ENCODE measurements at places on chromosomes 11 and 22. TPM values are rescaled to one million over a fixed set of nuclear protein-coding genes. Genes with fewer than 3 reads are reported as not detected.

DNA sequence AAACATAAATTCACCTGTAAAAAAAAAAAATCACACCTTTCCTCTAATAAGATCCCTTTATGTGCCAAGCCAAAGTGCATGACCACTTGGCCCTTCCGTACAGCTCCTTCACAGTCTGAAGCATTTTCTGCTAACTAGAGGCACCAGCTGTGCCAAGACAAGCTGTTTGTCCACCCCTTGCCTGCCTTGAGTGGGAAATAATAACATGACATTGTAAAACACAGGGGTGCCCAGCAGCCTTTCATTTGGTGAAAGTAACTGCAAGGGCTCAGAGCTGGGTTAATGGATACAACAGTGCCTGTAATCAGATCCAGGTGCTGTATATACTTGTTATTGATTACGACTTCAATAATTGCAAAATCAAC lies 59.2 kb downstream of the DDIAS start:
- no peak for DNase-seq

DNA sequence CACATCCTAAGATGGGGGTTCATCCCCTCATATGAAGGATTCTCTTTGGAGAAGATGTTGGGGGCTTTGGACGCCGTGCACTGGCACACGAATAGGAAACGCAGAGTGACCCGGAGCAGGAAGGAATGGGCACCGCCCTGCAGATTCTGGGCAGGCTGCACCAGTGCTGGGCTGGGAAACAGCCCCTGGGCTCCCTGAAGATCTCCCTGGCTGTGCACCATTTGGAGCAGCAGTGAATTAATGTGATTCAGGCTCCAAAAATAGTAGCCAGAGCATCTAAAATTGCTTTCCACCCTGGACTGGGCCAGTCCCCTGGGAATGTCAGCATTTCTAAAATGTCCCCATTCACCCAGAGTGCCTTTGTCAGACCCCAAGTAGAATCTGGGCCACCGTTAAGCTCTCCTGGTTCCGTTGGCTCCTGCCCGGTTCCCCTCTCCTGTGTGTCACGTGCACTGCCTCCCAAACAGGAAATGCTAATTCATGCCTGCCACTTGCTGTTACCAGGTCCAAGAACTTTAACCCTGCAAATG lies 18.6 kb downstream of the IRAG1 start:
- no peak for DNase-seq

- DNase-seq: no peak
These were observed 60.0 kb downstream of the SLC22A12 start for GRCh38 chr11:64650923-64651523.

DNA sequence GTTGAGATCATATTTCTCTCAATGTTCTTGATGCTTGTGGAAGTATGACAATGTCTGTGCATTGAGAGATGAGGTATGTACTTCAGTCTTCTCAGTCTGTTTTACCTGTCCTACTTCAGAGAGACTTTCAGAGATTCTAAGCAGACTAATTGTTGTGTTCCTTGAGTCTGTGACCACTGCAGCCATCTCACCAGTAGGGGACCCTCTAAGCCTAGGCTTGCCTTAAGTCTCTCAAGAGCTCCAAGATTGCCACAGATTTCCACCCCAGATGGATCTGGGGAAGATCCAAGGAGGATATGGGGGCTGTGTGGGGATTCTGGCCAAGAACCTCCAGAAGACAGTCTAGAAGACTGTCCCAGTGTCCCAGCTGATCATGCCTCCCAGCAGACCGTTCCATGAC lies 179.9 kb upstream of the PLET1 start:
- no peak for DNase-seq

CYP2D6 gene
- polyA plus RNA-seq: 1.2 TPM

DNA sequence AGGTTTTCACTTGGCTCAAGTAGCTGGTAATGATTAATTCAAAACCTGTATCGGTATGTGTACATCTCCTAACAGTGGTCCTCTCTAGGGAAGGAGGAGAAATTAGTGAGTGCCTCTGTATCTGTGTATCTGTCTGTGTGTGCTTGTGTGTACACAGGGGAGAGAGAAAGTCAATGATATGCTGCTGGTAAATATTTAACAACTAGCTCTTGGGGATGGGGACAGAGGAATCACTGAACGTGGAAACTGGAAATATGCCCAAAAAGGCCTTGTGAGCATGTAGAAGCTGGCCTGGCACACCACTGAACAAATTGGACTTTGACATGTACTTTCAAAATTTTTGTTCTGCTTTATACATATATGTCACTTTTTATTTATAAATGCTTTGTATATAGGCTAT lies 214.0 kb upstream of the SYN3 start:
- no peak for DNase-seq

DNA sequence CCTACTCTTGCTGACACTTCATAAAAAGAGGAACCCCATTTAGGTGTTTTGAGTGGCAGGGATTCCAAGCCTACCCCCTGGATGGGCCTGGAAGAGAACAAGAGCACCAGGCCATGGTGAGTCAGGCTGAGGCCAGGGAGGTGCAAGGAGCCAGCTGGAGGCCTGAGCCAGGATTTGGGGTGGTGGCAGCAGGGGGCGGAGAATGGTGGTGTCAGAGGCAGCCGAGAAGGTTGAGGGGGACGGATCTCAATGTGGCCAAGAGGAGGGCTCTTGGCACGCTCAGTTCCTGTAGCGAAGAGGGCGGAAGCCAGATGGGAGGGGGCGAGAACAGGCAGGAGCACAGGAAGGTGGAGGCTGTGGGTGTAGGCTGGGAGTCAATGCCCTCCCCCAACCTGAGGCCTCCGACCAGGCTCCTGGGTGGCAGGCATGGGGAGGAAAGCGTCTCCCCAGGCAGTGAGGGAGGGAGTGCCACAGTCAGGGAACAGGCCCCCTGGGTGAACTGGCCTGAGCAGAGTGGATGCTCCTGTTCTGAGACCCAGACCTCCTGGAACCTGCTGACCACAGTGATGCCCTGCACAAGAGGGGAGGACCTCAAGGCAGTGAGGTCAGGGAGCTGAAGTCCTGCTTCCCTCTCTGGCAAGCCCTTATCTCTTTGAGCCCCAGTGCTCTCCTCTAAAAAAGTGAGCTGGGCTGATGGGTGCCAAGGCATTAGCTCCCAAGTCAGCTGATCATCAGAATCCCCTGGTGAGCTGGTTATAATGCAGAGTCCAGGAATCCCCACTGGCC lies 13.9 kb downstream of the RTN4RL2 start:
- no peak for DNase-seq

DNA sequence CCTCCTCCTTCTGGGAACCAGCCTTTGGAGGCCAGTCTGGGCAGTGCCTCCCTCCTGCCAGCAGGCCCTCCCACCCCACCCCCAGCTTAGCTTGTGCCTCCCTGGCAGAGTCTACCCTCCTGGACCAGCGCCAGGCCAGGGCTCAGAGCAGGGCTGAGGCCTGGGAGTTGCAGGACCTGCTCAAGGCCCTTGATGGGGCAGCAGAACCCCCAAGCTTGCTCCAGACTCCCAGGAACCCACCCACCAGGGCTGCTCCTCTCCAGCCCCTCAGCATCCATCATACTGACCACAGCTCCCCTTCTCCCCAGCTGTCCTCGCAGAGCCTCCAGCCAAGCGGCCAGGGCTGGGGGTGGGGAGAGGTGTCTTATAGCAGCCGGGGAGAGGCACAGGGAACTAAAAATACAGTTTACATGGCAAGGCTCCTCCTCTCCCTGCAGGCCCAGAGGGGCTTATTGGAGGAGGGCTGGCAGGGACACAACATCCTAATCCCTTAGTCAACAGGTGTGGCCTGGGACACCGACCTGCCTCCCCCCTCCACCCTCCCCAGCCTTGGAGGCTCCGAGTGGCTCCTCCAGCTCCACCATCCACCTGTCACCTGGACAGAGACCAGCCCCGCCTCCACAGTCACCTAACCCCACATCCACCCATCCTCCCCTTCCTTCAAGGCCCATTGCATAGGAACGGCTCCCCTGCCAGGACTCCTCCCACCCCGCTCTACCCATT lies 5.2 kb upstream of the MB start:
- DNase-seq: no peak

- no peak for DNase-seq
These were observed 51.8 kb downstream of the CD6 start for GRCh38 chr11:61023086-61023965.

DNA sequence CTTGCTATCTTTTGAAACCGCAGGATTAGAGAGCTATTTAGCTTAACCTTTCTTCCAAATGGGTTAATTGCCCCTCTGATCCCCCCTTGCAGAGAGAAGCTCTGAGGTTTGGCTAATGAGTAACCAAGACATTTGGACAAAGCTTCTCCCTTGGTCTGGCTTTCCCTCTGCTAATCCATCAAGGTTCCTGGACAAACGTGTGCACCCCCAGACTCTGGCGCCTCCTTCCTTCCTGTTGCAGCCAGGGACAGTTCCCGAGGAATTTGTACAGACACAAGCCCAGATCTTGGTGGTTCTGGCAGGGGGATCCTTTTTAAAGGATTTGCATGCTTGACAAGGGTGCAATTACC lies 1.6 kb downstream of the KIAA1671 start:
- DNase-seq: no peak

DNA sequence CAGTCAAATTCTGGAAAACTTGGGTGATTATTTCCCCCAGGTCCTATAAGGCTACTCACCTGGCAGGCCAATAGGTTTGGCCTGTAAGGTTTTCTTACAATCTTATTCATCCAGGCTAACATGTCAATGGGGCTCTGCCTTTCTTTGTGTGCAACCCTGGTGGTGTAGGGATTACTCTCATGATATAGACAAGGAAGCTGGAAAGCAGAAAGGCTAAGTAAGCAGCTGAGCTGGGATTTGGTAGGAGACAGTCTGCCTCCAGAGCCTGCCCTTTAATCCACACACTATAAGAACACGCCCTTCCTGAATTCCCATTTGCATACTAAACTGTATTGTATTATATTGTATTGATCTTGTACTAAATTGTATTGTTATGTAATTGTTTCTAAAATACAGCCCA lies 373.3 kb upstream of the CCDC90B start:
- DNase-seq: no peak

GRCh38 chr11:105032495-105032894 lies 2.4 kb downstream of the CASP1 start:
- DNase-seq: no peak
